Renal pelvis (tissue), 12 donors: ENCODE measurements at places on chromosomes 16 and 17. TPM values are rescaled to one million over a fixed set of nuclear protein-coding genes. Genes with fewer than 3 reads are reported as not detected.

KCTD5 gene
- 23.4 TPM for polyA plus RNA-seq

DNA sequence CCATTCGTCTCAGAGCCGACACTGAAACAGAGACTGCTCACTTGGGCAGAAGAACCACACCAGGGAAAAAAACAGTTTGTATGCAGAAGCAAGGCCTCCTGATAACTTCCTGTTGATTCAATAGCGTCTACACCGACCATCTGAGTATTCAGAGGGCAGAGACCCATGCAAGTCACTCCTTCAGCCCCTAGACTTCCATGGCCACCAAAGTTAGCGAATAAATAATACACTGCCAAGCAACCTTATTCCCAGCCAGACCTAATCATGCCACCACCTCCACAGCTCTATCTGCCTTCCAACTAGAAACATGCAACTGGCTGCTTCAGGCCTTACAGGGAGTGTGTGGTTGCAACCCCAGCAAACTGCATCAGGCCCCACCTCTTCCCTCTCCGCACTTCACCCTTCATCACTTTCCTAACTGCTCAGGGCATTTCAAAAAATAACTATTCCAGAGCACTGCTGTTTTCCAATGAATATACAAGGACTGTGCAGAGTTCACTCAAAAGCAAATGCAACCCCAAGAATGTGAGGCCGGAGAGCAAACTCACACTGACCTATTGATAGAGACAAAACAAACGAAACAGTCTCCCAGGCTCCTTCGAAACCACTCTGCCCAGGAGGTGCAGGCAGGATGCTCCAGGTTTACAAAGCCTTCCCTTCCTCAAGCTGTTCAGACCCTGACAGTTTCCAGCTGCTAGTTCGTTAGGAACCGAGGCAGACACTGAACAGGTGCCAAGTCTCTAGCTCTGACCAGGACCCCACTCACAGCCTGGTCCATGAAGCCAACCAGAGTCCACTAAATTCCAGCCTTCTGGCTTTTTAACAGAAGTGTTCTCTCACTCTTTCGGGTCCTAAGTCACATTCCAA lies 3.6 kb downstream of the USP7 start:
- no peak for DNase-seq

DNA sequence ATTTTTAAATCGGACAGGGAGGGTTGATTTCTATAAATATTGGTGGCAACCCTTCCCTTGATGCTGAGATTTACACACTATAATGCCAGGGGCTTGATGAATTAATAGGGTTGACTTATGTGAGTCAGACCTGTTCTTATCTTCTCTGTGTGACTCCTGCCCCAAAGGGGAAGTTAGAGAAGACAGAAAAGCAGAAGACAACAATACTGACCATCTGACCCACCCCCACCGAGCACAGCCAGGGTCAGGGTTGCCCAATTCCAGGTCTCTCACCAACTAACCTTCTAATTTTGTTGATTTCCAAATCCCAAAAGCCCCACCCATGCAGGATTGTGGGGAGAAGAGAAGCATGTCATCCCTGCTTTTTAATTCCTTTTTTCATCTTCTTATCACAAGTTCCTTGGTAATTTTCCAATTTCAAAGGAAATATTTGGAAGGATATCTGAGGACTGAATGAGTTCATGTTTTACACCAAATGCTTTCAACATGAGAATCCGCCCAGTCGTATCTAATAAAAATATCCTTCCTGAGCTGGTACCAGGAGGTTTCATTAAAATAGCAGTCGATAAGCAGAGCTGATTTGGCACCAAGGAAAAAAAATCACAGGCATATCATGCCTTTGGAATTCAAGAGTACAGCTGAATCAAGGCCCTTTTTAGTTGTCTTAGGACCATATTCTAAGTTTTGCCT lies 603.4 kb upstream of the CDH11 start:
- DNase-seq = no peak

KRTAP9-2 gene
- not detected for polyA plus RNA-seq

KRTAP4-6 gene
- polyA plus RNA-seq = not detected

GRCh38 chr16:30885196-30885595 lies 8.7 kb downstream of the BCL7C start:
- DNase-seq = no peak

DNA sequence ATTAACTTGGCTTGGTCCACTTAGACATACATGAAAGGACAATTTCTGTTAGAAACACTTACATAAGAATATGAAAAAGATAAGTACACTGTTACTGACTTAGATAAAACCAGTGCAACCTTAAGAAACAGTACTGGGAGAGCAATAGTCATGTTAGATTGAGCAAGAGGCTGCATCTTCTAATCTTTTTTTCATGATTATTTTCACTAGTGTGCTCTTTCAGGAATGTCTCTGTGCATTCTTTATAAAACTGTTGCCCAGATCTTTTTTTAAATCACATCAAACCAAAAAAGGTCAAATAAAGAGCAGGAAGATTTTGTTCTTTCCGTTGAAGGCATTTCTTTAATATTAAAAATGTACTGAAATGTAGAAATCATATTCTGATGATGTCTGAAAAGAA lies 100.7 kb upstream of the AXIN2 start:
- no peak for DNase-seq

GRCh38 chr16:56858374-56858773 lies 6.6 kb upstream of the SLC12A3 start:
- no peak for DNase-seq

DNA sequence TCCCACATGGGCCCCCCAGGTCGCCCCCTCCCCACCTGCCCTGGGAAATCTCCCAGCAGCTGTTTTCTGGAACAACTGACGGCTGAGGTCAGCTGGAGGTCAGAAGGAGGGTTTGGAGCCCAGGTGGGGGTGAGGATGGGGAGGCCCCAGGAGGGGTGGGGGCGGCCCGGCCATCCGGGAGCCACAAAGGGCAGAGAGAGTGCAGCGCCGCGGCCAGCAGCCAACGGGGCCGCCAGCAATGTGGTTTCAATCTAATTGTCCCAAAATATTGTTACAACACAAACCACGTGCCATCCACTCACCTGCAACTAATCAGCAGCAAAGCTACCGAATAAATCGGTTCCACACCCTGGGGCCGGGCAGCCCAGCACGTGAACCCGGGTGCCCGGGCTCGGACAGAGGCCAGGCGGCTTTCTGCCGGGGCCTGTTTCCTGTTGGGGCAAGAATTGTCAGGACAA lies 28.3 kb upstream of the SLC38A10 start:
- DNase-seq = no peak

GRCh38 chr16:20735490-20735889 lies 6.1 kb downstream of the THUMPD1 start:
- DNase-seq = no peak

HS3ST3B1 gene
- 32.1 TPM for polyA plus RNA-seq
